ENCODE measurements at places on chromosomes 6 and 20.

GRCh38 chr20:8542110-8542486 is 410.0 kb downstream of the PLCB1 start:
- no peak for DNase-seq

DNA sequence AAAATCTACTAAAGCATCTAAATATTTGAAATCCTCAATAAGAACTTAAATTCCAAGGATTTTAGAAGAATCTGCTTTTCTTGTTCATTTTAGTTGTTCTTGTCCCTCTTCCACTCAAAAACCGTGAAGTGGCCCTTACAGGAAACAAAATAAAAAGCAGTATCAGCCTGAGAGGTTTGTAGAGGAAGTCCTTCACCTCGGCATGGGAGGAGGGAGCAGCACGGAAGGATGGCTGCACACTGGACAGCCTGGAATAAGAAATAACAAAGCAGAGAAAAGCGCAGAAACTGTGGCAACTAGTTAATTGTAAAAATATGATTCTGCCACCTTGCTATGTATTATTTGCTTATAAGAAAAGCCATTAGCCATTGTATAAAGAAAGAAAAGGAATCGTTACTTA is 46.1 kb downstream of the RALGAPA2 start:
- no peak for DNase-seq

DNA sequence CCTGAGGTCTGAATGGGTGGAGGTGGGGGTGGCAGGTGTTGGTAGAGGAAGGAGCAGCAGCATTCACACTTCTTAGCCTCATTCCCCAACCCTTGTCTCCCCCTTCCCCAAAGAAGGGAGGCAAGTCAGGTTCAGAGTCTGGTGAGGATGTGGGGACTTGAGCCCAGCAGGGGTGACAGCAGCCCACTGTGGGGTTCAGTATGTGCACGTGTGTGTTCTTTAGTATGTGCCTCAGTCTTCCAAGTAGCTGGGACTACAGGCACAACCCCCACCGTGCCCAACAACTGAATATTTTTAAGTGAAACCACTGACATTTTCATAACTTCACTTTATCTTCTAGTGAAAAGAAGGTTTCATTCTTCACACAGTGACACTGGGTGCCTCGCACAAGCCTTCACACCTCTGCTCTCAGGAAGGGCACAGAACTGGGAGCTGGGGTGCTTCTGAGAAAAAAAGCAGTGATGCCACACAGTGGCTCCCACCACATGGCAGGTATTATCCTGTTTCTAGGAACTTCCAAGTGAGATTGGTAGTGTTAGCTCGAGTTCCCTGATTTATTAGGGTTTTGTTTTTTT is 33.4 kb upstream of the PRELID3B start:
- no peak for DNase-seq

DNA sequence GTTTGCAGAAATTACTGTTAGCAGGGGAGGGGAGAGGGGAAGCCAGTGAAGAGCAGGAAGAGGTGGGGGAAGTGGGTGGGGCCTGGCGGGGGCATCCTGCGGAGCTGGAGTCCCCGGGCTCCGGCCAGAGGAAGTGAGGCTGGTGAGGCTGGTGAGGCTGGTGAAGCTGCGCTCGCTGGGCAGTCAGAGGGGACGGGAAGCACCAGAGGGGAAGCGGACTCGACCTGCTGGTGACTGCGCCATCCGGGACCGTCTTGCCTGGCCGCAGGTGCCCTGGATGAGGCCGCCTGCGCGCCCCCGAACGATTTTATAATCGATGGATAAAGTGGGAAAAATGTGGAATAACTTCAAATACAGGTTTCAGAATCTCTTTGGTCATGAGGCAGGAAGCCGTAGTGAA is 635.3 kb upstream of the MARCKS start:
- DNase-seq = no peak

DNA sequence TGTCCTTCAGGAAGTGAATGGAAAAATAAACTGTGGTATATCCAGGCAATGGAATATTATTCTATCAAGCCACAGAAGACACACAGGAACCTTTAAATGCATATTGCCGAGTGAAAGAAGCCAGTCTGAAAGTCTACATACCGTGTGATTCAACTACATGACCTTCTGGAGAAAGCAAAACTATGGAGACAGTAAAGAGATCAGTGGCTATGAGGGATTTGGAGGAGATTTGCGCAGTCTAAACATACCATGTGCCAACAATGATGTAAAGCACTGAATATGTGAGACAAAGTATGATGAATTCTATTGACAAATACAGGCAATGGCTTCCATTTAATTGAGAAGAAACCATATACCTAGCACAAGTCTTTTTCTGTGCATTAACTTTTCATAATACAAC is 518.3 kb upstream of the ZNF337 start:
- DNase-seq = no peak

DNA sequence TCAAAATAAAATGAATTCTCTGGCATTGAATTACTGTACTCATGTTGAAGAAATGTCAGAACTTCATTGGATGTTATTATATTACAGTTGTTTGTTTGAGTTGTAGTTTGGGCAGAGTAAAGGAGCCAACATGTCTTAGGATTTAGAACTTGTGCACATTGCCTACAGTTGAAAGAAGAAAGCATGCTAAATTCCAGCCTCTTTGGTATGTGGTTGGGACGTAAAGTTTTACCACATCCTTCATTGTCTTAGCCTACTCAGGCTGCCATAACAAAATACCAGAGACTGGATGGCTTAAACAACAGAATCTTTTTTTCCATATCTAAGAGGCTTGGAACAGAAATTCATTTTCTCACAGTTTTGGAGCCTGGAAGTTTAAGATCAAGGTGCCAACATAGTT is 42.4 kb downstream of the HFE start:
- no peak for DNase-seq

GRCh38 chr6:73506246-73506645 is 14.6 kb downstream of the EEF1A1 start:
- no peak for DNase-seq

DNA sequence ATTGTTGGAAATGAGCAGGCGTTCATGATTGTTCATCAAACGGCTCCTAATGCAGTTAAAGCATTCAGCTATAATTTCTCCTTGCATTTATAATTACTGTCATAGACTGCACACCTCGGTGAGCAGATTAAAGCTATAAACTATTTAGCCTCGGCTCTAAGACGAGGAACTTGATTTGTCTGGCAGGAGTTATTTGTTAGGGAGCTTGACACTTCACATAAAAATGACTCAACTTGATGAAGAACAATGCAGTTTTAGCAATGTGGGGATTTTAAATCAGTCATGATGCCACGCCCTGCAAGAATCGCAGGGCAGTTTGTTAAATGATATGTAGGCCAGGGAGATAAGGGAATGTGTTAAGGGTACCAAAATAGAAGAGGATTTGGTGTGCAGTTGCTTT is 290.2 kb downstream of the TSHZ2 start:
- DNase-seq = no peak

GRCh38 chr6:121603486-121603885 is 168.0 kb downstream of the GJA1 start:
- no peak for DNase-seq

- DNase-seq = no peak
Measured at GRCh38 chr6:129544892-129545612, 164.9 kb downstream of the ARHGAP18 start.

- DNase-seq = no peak
Measured at GRCh38 chr20:19830211-19830785, 72.2 kb downstream of the RIN2 start.

- DNase-seq = peak; percentile 94
Measured at GRCh38 chr6:42407379-42407778, 44.3 kb downstream of the TRERF1 start.

- DNase-seq = peak; percentile 97
Measured at GRCh38 chr20:48025051-48025515, 239.8 kb upstream of the SULF2 start.

DNA sequence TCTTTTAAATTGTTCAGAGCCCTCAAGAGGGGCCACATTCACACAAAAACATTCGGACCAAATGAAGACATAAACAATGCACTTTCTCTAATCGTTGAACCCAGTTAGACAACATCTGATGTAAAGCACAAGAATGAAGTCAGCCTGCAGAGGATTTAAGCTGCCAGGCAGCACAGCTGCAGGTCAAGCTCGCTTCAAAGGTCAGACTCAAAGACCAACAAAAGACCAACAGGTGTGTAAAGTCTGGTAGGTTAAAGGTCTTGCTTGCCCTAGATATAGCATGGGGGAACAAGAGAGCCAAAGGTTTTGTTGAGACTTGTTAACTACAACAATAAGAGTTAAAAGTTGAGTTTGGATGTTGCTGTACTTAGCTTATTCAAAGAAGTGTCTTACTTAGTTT is 26.7 kb upstream of the MYLIP start:
- DNase-seq = no peak

DNA sequence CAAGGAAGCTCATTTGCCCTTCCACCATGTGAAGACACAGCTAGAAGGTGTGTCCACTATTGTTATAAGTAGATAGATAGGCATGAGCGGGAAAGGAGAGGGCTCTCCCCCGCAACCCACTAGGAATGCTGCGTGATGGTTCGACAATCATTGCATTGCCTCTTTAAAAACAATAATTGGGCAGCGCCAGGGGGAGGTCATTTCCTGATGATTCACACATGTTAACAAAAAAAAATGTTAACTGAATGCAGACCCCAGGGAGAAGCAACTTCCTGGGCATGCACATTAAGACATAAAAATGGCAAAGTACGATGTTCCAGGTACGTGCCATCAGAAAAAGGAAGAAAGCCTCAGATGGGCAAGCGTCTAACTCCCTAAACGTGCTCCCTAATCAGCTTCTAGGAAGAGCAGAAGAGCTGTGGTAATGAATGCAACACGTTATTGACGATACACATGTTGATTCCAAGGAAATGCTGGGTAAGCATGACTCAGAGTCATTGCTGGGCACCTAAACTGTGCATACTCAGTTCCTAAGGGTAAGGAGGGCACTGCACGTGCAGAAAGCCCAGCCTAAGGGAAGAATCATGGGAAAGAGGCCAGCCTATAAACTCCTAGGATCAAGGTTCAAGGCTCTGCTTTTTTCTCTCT is 113.7 kb downstream of the FAM217A start:
- DNase-seq = peak; percentile 25
